Iris pigment epithelial cell (primary cell): ENCODE measurements at places on chromosomes 11 and 22.

GRCh38 chr22:41619979-41620588 is 759 bp downstream of the DESI1 start:
- no peak for DNase-seq

DNA sequence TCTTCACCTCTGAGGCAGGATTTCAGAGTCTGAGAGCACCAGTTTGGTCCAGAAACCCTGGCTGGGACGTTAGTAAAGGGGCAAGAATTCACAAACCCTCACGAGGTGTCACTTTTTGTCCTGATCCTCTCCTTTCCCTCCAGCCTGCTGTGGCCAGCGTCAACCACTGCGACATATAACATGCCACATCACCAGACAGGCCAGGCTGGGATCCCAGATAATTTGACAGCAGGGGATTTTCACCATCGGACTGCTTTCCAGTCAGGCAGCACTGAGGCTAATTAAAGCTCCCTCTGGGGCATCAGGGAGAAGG is 36.8 kb upstream of the RBFOX2 start:
- DNase-seq: no peak

GRCh38 chr11:89347071-89347470 is 144.1 kb downstream of the NOX4 start:
- peak; percentile 23 for DNase-seq

DNA sequence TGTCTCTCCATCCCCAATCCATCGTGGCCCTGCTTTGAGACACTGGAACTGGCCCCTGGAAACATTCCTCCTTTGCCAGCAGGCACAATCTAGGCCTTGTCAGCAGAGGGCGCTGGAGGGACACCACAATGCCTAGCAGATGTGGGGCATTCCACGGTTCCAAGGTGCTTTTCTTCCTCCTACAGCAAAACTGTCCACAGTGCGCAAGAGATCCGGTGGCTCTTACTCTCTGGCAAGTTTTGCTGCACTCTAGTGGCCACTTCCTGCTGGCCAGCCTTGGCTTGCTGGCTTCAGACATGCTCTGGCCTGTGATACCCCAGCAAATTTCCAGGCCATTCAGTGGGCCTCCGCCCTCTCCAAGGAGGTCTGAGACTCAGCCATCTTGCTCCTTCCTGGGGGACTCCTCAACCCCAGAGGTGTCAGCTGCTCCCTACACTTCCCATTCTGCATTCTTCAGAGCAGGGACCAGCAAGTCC is 17.1 kb upstream of the RBM4B start:
- peak; percentile 97 for DNase-seq

- DNase-seq: no peak
Observed at GRCh38 chr11:102837646-102838045, 5.8 kb downstream of the MMP3 start.

DNA sequence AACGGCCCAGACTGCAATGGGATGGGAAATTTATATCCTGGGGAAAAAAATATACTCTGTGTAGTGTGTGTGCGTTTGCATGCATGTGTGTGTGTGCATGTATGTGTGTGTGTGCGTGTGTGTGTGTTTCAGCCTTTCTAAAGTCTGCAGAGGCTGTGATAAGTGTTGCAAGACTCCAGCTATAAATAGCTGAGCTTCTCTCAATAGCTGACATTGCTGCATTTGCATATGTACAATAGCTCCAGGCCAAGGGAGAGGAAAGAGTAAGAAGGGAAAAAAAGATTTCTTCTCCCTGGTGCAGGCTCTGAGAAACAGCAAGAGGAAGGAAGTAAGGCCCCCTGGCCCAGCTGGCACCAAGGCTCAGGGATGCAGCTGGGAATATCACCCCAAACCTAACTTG is 483.0 kb downstream of the MN1 start:
- peak; percentile 85 for DNase-seq
